Epithelial cell of prostate (primary cell): ENCODE measurements at places on chromosomes 5 and 9.

GRCh38 chr9:20478786-20479185 lies 143.5 kb downstream of the MLLT3 start:
- DNase-seq, result no peak

DNA sequence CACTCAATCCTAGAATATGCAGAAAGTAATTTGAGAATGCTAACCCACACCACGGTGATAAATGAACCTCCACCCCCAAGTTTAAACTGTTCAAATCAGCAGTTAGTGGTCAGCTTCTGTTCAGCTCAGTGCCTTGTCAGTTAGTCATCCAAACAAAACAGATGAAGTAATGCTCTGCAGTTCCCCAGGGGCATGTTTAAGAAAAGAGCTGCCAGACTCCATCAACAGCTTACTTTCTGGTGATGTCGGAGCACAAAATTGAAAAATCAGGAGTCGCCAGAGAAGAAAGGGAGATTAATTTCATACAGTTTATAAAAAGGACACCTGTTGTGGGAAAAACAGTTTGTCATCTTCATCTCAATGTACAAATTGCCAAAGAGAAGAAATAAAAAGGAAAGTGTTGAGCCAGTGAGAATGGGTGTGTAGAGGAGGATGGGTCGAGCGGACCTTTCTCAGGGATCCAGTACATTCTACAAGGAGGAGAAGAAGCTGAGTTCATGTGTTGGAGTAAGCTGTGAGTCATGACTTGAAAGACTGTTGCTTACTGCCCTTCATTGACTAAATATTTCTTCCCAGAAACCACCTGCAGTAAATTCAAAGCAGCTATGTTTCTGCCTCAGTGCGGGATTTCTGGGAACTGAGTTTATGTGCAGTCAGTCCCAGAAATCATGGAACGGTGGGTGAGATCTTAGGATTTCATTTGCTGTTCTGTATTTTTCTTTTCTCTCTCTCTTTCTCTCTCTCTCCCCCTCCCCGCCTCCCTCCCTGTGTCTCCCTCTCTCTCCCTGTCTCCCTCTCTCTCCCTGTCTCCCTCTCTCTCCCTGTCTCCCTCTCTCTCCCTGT lies 13.7 kb downstream of the TRIO start:
- DNase-seq, result peak; percentile 84

GRCh38 chr5:64301566-64301965 lies 135.9 kb downstream of the RNF180 start:
- DNase-seq, result peak; percentile 37

DNA sequence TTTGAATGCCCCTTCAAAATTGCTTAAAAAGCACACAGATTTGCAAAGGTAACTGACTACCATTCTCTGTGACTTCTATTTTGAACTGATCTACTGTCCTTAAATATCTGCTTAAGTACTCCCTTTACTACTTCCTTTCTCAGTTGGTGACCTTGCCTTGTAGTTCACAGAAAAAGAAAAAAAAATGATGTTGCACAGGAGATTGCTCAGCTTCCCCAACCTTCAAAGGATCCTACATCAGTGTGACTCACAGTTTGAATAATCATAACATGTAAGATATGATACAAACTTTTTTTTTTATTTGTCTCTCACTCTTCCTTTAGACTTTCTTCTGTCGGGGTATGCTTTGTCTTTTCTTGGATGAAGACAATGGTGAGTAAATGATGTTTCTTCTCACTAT lies 1029.6 kb downstream of the CDH12 start:
- DNase-seq, result no peak

DNA sequence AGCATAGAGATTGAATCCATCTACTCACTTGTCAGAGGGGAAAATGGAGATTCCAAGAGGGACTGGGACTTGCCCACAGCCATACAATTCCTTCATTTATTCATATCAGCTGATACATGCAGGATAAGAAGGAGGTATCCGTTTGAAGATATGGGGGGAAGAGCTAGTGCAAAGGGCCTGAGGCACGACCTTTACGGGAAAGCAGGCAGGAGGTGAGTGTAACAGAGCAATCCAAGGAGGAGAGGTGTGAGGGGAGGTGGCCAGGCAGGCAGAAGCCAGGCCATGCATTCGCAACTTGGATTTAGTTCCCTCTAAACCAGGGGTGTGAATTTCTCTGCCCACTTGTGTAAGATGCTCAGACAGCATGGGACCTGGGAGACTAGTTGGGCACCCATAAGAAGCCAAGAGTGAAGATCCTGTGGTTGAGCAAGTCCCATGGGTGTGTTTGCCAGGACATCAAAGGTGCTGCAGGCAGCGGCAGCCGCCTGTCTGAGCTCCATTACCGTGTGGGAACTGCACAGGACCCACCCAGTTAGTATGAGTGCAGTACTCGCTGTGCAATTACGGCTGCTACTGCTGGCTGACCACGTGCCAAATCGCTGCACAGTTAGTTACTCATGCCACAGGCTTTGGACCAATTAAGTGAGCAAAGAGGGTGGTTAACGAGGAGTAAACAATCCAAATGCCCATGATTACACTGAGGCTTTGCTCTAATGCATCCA lies 31.4 kb upstream of the FAT2 start:
- no peak for DNase-seq

- no peak for DNase-seq
Measured at GRCh38 chr5:109152565-109152964, 257.2 kb downstream of the PJA2 start.

DNA sequence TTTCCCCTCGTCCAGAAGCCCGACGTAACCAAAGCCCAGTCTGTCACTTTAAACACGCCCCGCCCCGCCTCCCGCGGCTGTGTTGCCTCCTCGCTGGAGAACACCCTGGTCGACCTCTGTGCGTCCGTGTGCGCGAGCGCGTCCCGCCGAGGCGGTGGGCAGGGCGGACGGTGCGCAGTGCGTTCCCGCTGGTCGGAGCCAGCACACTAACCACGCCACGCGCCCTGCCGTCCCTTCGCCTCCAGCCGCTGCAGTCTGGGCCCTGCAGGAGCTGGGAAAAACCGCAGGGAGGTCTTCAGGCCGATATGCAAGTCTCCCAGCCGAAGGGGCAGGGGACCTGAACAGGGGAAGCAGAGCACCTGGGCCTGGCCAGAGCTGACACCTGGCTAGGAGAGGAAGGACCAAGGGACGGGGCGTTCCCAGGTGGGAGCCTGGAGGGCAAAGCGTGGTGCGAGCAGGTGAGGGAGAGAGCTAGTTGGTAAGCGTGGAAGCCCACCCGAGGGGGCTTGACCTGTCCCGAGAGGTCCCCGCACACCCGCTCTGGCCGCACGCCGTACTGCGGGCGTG lies 1.3 kb upstream of the PHPT1 start:
- peak; percentile 40 for DNase-seq
